ENCODE measurements at places on chromosomes 6 and 20.

- no peak for DNase-seq
Measured at GRCh38 chr6:81759782-81760181, 7.3 kb upstream of the TENT5A start.

DNA sequence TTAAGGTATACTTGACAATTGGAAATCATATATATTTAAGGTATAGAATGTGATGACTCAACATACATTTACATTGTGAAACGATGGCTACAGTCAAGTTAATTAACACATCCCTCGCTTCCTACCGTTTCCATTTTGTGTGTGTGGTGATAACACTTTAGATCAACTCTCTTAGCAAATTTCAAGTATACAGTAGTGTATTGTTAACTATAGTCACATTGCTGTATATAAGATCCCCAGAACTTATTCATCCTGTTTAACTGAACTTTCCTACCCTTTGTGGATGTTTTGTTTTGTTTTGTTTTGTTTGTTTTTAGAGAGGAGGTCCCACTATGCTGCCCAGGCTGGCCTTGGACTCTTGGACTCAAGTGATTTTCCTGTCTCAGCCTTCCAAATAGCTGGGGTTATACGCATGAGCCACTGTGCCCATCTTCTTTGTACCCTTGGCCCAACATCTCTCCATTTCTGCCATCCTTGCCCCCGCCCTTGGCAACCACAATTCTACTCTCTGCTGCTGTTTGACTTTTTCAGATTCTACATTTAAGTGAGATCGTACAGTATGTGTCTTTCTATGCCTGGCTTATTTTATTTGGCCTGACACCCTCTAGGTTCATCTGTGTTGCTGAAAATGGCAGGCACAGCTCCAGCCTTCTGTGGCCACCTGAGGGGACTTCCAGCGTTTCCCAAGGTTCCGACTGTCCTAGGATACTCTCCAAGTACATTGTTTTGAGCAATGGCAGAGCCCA lies 90.5 kb upstream of the SNX9 start:
- no peak for DNase-seq

DNA sequence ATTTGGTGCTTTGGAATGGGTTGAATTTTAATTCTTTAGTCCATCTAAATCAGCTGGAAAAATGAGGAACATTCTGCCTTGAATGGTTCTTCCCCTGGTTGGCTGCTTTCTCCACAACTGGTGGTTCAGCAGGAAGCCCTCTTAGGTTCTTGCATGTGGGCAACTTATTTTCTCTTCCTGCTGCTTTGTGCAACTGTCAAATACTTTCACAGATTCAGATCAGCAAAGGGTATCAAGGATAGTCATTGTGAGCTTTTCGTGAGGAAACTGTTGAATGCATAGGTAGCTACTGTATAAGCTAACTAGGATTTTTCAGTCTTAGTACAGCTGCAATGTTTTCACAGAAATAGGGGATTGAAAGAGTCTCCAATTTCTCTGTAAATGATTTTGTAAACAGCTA lies 72.9 kb upstream of the MRAP2 start:
- DNase-seq = no peak

DNA sequence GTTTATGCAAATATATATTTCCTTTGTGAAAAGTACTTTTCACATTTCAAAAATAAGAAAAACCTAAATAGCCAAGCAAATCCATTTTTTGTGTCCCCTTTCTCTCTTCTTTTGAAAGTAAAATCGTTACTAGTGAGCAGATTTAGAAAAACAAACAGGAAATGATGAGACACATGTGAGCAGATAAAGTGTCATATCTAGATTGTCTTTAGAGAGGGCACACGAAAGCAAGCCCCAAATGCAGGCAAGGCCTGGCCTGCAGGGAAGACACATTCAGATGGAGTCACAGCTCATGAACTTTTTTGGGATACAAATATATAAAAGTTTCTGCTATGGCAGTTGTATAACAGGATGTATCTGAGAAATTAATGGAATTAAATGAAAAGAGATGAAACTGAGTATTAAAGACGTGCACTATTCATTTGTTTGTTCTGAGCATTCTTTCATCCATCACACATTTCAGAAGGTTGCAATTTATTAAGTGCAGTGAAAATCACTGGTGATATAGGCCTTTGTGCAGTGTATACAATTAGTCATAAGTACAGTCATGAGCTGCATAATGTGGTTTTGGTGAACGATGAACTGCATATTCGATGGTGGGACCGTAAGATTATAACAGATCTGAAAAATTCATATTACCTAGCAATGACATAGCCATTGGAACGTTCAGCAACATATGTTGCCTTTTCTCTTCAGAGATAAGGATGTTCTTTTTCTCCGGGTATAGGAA lies 101.4 kb downstream of the PACRG start:
- DNase-seq = no peak

- DNase-seq = no peak
Measured at GRCh38 chr20:63618291-63618980, 8.5 kb downstream of the GMEB2 start.

- DNase-seq = no peak
Measured at GRCh38 chr20:32511358-32512046, 73.6 kb downstream of the NOL4L start.

- DNase-seq = no peak
Measured at GRCh38 chr20:56764671-56765070, 135.6 kb downstream of the TFAP2C start.

DNA sequence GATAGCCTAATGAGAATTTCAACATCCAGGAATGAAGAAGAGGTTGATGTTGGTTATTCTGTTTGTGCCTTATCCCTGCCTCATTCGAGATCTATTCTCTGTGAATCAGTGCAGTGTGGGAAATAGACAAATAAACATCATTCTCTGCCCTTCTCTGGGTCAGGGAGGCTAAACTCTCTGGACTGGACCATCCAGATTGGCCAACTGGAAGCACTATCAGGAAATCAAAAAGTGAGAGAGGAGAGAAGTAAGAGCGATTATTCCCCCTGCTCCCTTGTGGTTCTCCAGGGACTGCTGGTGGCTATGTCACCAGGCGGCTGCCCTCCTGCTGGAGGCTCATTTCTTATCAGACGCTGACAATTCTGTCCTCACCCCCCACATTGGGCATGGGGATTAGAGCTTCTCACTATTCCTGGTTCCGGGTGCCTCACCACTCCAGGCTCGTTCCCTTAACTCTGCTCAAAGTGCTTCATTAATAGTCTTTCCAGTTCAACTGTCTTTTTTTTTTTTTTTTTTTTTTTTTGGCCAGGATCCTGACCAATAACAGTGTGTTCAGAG lies 201.7 kb upstream of the RREB1 start:
- DNase-seq = no peak

DNA sequence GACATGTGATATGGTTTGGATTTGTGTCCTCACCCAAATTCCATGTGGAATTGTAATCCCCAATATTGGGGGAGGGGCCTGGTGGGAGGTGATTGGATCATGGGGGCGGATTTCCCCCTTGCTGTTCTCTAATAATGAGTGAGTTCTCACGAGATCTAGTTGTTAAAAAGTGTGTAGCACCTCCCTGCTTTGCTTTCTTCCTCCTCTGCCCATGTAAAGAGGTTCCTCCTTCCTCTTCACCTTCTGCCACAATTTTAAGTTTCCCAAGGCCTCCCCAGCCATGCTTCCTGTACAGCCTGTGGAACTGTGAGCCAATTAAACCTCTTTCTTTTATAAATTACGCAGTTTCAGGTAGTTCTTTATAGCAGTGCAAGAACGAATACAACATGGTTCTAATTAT lies 2.1 kb upstream of the ZNF451 start:
- DNase-seq = no peak

DNA sequence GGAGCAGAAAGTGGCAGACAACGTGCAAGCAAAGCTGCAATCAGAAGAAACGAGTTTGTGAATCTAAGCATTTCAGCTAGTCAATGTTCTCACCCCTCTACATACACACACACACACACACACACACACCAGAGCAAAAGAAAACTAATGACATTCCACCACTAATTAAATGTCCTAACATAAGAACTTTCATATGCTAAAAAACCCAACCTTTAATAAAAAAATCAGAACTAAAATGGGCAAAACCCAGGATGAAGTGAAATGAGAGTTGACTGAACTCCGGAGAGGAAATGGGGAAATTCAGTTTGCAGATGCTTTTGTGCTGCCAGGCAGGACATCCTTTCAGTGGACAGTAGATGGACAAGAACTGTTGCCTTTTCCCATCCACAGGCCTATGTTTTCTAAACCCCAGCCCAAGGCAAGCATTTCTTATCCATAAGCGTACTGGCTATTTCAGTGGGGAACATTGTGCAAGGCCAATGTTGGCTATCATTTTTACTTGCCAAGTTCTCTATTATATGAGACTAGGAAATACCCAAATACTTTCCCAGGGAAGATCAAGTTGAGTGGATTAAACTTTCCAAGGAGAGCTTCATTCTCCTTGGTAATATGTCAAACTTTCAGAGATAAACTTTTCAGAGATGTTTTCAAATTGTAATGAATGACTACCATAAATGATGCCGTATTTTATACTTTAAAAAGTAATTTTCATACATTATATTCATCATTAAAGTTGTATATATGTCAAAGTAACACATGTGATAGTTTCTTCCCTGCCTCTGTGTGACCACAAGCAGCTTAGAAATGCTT lies 27.3 kb downstream of the RIN2 start:
- no peak for DNase-seq

Data from activated CD4-positive, alpha-beta T cell treated with anti-CD3 and anti-CD28 coated beads, Interleukin-2, amount 50 U/mL, for 1 hour (primary cell).